ENCODE measurements at places on chromosomes 1 and 21.

DNA sequence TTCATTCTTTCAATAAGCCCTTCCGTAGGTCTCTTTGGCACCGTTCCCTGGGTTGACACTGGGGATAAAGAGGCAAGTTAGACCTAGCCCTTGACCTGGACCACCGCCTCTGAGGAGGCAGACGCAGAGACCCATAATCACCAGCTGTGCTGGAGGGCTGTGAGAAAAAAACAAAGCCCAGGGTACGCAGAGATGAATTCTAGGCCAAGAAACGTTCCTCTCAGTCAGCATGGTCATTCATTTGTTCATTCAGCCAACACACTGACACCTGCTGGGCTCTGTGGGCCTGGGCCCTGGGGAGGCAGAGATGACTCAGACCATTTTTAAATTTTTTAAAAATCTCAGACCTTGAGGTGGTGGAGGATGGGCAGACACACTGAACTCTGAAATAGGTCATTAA, 26.3 kb upstream of the TRABD2B start:
- no peak for DNase-seq

DNA sequence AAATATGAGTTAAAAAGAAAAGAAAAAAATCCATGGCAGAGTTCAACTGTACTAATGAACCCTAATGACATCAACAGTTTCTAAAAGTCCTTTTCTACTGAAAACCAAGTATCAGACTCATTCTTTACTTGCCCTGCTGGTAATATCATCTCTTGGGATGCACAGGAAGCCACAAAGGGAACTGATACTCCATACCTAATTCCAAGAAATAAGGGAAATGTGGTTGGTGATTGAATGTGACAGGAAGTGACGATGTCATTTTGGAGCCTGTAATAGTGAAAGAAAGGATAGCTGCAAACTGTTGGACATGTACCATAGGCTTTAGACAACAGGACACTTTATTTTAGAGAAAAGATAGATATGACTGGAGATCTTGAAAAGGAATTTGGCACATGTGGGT, 98.7 kb upstream of the VAV3 start:
- no peak for DNase-seq

DNA sequence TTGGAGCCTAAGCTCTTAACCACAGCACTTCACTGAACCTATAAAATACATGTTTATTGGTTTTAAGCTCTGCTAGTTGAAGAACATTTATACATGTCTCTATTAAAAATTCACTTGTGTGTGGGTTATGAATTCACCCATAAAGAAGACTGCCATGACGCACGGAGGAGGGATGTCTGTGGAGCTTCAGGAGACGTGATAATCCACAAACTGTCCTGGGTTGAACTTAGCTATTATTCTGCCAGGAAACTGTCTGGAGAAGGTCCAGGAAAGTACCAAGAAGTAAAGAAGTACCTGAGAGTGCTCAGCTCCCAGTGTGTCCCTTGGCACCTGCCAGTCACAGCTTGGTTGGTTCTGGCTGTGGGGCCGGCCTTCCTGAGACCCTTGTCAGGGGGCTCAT, 56.3 kb downstream of the DDR2 start:
- DNase-seq, result no peak

DNA sequence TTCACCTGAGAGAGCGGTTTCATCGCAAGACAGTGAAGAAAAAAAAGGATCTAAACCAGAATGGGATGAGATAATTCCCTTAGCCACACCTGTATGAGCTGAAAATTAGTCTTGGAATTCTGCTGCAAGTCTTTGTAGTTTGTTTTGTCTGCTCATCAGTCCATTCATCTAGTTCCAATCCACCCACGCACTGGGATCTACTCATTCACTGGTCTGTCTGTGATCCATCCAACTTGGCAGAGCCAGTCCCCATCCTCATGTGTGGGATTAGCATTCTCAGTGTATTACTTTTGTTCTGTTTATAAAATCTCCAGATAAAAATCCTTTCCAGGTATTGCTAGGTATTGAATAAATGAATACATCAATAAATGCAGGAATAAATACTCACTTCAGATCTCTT, 266.5 kb upstream of the USP24 start:
- DNase-seq, result no peak

DNA sequence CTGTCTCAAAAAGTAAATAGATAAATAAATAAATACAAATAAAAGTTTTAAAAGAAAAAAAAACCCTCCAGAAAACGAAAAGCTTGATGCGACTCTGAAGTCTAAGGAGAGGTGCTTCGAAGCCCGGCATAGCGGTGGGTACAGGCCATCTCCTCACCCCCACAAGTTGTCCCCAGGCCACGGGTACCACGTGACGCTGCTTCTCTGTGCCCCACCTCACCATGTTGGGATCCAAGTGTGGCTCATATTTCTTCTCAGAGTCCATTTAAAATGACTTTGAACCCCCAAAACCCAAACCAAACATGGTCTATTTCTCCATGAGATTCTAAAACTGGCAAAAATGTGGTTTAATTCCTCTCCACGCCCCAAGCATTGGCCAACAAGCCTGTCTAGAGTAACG, 32.9 kb upstream of the ZC3H12A start:
- no peak for DNase-seq

- DNase-seq, result no peak
These were observed 645.5 kb downstream of the ADGRL2 start for GRCh38 chr1:82446236-82446635.

DNA sequence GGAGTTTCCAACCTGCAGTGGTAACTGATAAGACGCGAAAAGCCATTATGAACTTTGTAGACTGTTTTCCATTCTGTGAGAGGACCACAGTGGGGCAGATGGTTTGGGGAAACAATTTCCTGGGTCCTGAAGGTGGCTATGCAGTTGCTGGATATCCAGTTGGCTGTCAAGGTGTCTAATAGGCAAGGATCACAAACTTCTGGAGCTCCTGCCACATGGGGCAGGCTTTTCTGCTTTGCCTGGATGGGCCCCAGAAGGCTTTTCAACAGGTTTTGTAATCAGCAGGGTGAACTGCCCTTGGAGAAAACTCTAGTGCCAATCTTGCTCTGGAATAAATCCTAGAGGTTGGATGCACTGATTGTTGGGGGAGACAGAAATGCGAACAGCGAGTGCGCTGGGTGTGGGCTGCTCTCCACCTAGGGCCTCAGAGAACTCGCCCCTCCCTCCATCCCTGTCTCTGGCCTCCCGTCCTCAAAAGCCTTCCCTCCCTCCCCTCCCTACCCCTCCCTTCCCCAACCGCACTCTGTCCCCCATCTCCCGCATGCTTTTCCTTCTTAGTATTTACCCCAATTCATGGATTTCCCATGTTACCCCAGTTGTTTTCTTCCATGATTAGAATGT, 210.3 kb upstream of the USP24 start:
- no peak for DNase-seq

DNA sequence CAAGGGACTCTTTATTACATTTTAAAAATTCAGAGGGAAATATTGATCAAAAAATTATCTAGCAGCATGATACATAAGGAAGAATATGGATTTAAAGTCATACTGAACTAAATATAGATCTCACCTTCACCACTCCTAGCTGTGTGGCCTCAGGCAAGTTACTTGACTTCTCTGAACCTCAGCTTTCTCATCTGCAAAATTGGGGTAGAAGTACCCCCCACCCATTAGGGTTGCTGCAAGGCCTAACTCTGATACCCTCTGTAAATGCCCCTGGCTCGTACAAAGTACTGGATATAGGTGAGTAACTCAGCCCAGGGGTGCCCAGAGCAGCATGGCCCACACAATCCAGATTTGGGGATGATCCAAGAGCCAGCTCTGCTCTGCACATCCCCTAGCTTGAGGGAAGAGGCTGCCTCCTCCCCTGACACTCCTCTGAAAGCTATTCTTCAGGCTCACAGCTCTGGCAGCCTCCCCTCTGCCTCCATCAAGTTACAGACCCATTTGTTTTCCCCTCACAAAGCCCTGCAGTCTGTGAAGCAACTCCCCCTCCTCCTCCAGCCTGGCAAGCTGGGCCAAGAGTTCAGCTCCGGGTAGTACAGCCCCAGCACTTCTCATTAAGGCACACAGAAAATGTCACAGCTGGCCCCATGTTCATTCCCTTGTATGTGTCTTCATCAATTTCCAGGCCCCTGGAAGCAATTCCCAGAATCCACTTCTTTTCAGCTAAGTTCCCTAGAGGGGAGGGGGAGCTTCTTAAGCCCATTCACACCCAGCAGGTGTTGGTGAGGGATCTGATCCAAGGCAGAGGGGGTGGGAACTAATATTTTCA, 143.7 kb downstream of the PLPP3 start:
- no peak for DNase-seq

GRCh38 chr1:152622803-152623202, at the start of gene LCE3A:
Gene LCE3A (minus strand): TSS chr1:152623103. CDS start chr1:152623103, 0 bp downstream.
- DNase-seq, result no peak

Data from activated naive CD8-positive, alpha-beta T cell treated with anti-CD3 and anti-CD28 coated beads, Interleukin-2, amount 50 U/mL, for 16 hours (primary cell).